ENCODE measurements at places on chromosomes 5 and 9. TPM values are rescaled to one million over a fixed set of nuclear protein-coding genes. Genes with fewer than 3 reads are reported as not detected.

TMEM8B gene
- total RNA-seq = 7.4 TPM

- H3K36me3 ChIP-seq = no peaks in the 10 kb centered on the region
- no peak overlapping the region for H3K4me3 ChIP-seq
- DNase-seq = no peak
- H3K4me1 ChIP-seq = no peaks in the 10 kb centered on the region
- no peak overlapping the region for H3K27ac ChIP-seq
Measured at GRCh38 chr5:155575861-155576260, 562.3 kb downstream of the KIF4B start.

DNA sequence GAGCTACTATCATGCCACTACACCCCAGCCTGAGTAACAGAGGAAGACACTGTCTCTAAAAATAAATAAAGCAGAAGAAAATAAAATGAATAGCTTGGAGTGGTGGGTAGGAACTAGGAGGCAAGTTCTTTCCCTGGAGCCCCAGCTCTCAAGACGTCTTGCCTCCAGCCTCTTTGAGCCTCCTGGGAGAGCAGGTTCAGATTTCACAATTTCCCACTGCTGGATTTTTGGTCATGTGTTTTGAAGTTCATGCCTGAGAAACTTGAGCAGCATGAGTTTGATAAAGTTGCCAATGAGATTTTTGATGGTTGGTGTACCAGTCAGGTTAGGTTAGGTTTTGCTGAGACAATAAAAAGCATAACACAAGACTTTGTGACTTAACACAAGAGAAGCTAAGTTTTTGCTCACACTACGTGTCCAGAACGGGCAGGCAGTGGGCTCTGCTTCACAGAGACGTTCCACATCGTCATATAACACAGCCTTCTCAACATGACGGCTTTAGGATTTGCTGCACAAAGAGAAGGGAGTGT, 4.1 kb upstream of the CCDC69 start:
- H3K4me1 ChIP-seq = peaks cover 25% of the 10 kb centered on the region
- H3K36me3 ChIP-seq = no peaks in the 10 kb centered on the region
- H3K27me3 ChIP-seq = no peaks in the 10 kb centered on the region
- no peak overlapping the region for H3K27ac ChIP-seq

DNA sequence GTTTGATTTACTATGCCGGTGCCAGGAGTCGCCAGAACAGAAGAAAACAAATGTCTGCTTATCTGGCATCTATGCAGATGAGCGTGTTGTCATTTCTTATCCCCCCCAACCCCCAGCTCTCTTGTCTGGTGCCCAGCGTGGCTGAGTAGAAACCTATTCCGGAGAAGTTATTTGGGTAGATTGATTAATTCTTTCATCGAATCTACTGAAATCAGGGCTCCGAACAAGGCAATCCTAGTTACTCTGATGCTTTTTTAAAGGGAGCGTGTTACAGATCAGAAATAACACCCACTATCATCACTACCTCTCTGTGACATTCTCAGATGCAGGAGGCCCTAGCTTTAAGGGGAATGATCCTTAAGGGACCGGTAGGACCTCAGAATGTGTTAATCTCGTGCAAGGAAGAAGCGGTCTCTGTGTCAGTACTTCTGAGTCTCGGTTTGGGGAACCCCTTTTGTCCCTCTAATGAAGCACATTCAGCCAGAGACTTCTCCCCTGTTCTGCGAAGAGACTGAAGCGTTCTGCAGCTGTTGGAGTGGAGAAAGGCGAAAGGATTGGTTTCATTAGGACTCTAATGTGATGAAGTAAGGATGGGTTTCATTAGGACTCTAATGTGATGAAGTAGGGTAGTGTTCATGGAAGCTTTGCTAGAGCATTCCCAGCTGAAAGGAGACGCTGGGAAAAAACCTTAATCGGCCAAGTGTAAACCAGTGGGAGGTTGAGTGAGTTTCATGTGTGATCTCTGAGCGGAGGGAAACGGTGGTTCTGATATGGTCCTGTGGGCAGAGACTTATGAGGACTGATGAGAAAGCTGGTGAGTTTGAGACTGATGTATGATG, 1.5 kb downstream of the PIP5K1B start:
- peaks cover 6% of the 10 kb centered on the region for H3K4me1 ChIP-seq
- H3K4me3 ChIP-seq = no peak overlapping the region
- no peaks in the 10 kb centered on the region for H3K36me3 ChIP-seq
- H3K27ac ChIP-seq = no peak overlapping the region
- DNase-seq = no peak

GRCh38 chr5:15103130-15103529, 231.6 kb upstream of the ANKH start:
- H3K27ac ChIP-seq = no peak overlapping the region
- H3K27me3 ChIP-seq = no peaks in the 10 kb centered on the region
- H3K36me3 ChIP-seq = no peaks in the 10 kb centered on the region
- DNase-seq = peak; percentile 14
- H3K4me3 ChIP-seq = no peak overlapping the region

- H3K36me3 ChIP-seq = peaks cover 63% of the 10 kb centered on the region
- H3K4me3 ChIP-seq = no peak overlapping the region
- no peak overlapping the region for H3K27ac ChIP-seq
- H3K27me3 ChIP-seq = no peaks in the 10 kb centered on the region
Measured at GRCh38 chr5:448061-448765, 5.2 kb downstream of the EXOC3 start.

DNA sequence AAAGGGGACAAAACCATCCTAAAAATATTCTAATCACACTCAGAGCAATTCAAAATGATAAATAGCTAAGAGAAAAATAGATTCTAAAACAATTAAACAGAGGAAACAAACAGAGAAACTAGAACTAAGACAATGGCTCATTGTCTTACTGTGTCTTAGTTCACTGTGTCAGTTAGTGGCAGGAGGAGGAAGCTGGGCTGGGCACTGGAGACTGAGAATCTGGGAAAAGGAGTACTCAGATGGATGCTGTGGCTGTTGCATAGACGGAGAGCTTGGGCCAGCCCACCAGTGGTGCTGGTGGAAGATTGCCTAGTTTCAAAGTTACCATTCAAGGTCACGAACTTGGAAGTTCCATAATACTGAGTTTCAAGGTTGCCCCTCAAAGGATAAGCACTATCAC, 94.7 kb upstream of the IFNK start:
- no peaks in the 10 kb centered on the region for H3K4me1 ChIP-seq
- H3K36me3 ChIP-seq = no peaks in the 10 kb centered on the region
- H3K27me3 ChIP-seq = no peaks in the 10 kb centered on the region
- H3K27ac ChIP-seq = no peak overlapping the region
- DNase-seq = no peak

DNA sequence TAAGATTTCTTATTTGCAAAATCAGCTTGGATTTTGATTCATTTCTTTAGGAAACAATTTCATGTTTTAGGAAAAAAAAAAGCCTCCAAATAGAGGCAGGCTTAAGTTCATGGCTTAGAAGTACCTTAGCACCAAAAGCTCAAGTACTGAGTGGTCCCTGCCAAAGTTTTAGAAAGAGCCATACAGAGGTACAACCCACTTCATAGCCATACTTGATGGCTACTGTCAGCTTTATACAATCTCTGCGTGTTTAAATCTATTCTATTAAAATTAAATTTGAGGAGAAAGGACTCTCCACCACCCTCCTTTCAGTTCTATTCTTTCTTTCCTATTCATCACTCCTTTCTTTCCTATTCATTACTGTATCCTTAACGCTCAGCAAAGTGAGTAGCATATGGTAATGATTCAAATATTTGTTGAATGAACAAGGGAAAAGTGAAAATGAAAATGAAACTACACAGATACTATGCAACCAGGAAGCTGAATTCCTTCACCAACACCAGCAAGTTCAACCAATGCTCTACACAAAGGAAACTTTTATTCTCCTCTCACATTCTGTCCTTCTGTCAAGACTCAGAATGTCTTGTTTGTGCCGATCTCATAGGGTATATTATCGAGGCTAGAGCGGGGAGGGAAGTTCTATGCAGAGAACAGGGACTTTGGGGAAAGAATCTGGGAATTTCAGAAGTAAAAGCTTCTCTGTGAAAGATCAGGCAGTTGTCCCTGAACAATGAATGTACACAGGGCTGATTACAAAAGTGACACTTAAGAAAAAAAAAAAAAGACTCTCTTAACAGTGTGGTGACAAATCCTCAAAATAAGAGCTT, 138.6 kb upstream of the SPEF2 start:
- no peaks in the 10 kb centered on the region for H3K36me3 ChIP-seq
- peak overlapping the region; percentile 30 for H3K4me3 ChIP-seq
- H3K27ac ChIP-seq = peak overlapping the region; percentile 11
- H3K27me3 ChIP-seq = no peaks in the 10 kb centered on the region
- peak; percentile 37 for DNase-seq
- peaks cover 13% of the 10 kb centered on the region for H3K4me1 ChIP-seq

GRCh38 chr5:15014809-15015208, 143.2 kb upstream of the ANKH start:
- no peaks in the 10 kb centered on the region for H3K36me3 ChIP-seq
- DNase-seq = no peak
- H3K27ac ChIP-seq = no peak overlapping the region

DNA sequence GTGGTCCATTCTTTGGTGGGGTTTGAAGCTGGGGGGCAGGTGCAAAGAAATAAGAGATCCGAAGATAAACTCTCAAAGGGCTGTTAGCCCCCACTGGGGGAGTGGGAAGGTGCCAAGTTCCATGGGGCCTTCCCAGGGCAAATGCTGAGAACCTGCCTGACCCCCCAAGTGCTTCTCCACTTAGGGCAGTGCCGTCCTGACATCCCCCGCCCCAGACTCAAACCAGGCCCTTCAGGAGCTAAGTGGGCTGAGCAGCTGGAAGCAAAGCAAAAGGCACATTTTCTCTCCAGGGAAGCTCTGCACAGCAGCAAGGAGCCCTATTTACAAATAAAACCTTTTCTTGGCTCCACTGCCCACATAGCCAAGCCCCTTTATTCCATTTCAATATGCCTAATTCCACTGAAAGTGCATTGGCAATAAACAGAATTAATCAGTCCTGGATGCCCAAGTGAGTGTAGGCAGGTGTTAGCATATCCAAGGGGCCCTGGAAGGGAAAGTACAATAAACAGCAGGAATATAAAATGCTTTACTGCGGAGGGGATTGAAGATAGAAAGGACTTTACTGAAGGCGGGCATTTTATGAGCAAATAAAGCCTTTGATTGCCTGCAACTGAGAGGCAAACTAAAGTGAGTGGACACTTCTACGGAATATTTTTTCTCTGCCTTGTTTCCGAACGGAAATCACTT, 44.6 kb downstream of the WHRN start:
- H3K4me3 ChIP-seq = no peak overlapping the region
- H3K27me3 ChIP-seq = no peaks in the 10 kb centered on the region
- H3K36me3 ChIP-seq = no peaks in the 10 kb centered on the region
- no peaks in the 10 kb centered on the region for H3K4me1 ChIP-seq
- DNase-seq = no peak

GRCh38 chr5:53783624-53784228, 223.3 kb downstream of the NDUFS4 start:
- no peak overlapping the region for H3K4me3 ChIP-seq
- H3K4me1 ChIP-seq = no peaks in the 10 kb centered on the region
- no peak overlapping the region for H3K27ac ChIP-seq

DNA sequence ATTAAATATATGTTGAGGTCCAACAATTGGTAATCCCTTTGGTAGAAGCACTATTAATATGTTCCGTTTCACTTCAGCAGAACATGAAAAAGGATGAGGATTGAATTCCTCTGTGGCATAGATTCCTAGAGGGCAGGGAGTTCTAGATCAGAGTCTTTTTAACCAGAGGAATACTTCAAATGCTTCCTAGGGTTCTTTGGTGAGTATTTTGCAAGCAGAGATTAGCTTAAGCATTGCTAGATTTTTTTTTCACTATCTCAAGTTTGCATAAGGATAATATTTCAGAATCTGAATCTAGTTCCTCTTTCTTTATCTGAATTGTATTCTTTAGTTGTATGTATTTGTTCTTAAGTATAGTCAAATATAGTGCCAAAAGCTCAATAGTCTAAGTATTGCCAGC, 116.6 kb upstream of the ADAMTSL1 start:
- H3K4me3 ChIP-seq = no peak overlapping the region
- no peak for DNase-seq
- no peaks in the 10 kb centered on the region for H3K4me1 ChIP-seq
- no peaks in the 10 kb centered on the region for H3K27me3 ChIP-seq

GRCh38 chr9:91419222-91420191, 4.1 kb downstream of the NFIL3 start:
- peaks cover 21% of the 10 kb centered on the region for H3K4me1 ChIP-seq
- H3K27ac ChIP-seq = no peak overlapping the region

DNA sequence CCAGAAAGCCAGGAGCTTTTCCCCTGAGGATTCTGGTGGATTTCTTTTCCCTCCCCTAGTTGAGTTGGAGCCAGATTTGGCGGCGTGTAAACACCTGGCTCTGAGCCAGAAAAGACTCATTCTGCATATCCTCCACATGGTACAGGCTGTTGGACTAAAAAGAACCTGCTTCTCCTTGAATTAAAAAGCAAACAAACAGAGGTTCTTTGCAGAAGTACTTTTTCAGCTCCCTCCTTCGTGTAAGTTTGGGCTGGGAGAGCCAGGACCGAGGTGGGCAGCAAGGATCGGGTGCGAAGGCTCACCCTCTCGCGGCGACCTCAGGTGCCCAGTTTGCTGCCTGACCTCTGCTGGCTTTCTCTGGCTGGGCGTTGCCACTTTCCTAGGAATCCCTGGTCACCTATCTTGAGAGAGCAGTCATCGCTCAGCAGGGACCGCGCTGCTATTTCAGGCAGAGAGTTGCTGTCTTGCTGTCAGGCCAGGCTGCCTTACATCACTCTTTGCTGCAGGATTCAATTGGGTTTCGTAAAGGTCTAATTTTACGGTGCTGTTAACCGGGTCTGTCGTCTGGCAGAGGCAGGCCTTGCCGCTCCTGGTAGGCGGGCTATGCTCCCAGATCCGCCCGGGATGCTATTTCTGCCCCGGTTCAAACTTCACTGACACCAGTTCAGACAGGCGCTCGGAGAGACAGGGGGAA, 3.2 kb downstream of the PAPPA start:
- no peak overlapping the region for H3K4me3 ChIP-seq
- no peak overlapping the region for H3K27ac ChIP-seq

- H3K36me3 ChIP-seq = no peaks in the 10 kb centered on the region
- H3K4me3 ChIP-seq = no peak within 1 kb of the TSS
- H3K4me1 ChIP-seq = no peaks in the 10 kb centered on the region
- DNase-seq = peak; percentile 6
- no peak within 1 kb of the TSS for H3K27ac ChIP-seq
Measured at GRCh38 chr5:141172381-141173204, at the start of gene PCDHB7. TSS of gene PCDHB7 (plus strand) at chr5:141172644. CDS start at chr5:141172836, 192 bp downstream.

GRCh38 chr5:28488752-28489151, 1450.4 kb upstream of the CDH9 start:
- no peaks in the 10 kb centered on the region for H3K4me1 ChIP-seq
- no peak for DNase-seq

DNA sequence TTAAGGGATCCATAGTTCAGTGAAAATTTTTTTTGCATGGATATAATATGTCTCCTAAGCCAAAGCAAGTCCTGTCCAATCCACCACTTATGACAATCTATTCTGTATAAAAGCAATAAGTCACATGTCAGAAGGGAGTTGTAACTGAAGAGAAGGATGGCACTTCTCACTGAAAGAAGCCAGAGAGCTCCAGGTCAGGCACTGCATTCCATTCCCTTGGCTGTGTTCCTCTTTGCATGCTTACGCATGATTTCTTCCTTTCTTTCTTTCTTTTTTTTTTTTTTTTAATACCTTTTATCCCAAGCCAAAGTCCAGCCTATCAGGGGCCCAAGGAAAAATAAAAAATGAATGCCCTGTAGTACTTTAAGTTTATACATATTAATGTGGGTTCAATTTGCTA, 39.8 kb downstream of the MAMDC2 start:
- DNase-seq = no peak
- no peaks in the 10 kb centered on the region for H3K4me1 ChIP-seq
- H3K36me3 ChIP-seq = no peaks in the 10 kb centered on the region
- H3K4me3 ChIP-seq = no peak overlapping the region
- no peak overlapping the region for H3K27ac ChIP-seq

- DNase-seq = no peak
- no peaks in the 10 kb centered on the region for H3K27me3 ChIP-seq
- H3K4me1 ChIP-seq = no peaks in the 10 kb centered on the region
- no peak overlapping the region for H3K27ac ChIP-seq
- H3K36me3 ChIP-seq = no peaks in the 10 kb centered on the region
- H3K4me3 ChIP-seq = no peak overlapping the region
Measured at GRCh38 chr9:34386656-34387055, 10.0 kb upstream of the MYORG start.

All from CD4-positive, alpha-beta memory T cell (primary cell).